ENCODE measurements at places on chromosomes 12 and 14.
A peak's percentile ranks its signal among the peaks of the same experiment; 100 is the strongest.

GRCh38 chr14:85531587-85532373, 1.8 kb downstream of the FLRT2 start:
- DNase-seq = peak; percentile 30

- DNase-seq = peak; percentile 43
These were observed 87.4 kb upstream of the SLC38A2 start for GRCh38 chr12:46459861-46460545.

- DNase-seq = no peak
These were observed 91.2 kb downstream of the ADGRD1 start for GRCh38 chr12:131044760-131045381.

- DNase-seq = no peak
These were observed 1.4 kb downstream of the CALCOCO1 start for GRCh38 chr12:53725824-53726223.

DNA sequence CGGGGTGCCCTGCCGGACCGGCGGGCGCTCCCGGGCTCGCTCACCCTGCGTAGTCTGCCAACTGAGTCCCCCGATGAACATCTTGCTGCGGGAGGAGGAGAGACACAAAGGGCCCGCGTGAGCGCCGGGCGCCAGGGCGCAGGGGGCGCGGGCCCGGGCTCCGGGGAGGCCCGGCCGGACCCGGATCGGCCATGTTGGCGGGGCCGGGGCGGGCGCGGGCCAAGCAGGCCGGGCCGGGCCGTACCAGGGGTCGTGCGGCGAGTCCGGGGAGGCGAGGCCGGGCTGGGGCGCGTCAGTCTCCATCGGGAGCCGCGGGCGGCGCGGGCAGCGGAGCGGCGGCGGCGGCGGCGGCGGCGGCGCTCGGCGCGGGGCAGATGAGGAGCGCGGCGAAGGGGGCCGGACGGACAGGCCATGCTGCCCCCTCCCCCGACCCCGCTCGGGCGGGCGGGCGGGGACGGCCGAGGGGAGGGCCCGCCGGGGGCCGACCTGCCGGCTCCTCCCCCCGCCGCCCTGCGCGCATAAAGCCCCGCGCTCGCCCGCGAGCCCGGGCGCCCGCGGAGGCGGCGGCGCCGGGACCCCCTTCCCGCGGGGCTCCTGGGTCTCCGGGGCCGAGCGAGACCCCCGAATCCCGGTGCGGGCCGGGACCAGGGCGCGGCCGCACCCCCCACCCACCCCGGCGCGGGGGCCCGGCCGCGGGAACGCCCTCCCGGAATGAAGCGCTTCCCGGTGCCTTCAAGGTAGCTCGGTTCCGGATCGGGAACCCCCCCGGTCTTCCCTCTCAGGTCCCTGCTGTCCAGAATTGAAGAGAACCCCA, at the start of gene MSI1:
MSI1 (minus strand) TSS at position 376 of the 814 bp plus-strand sequence; CDS start at position 303, 73 bp downstream.
- DNase-seq = no peak

DNA sequence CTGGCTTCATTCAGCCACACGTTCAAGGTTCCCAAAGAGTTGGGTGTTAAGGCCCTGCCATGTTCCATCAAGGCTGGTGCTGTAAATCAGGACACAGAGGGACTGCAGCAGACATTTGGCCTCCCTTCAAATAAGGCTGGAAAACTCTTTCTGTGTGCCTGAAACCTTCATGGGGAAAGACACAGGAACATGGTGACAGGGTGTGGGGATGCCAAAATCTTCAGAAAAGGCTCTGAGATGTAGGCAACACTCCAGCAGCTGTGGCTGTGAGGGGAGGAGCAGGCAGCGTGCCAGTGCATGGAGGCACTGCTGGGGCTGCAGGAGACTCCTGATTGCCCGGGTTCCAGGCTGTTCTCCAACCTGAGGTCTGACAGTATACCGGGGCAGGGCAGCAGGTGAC, 15.0 kb downstream of the POMT2 start:
- no peak for DNase-seq

DNA sequence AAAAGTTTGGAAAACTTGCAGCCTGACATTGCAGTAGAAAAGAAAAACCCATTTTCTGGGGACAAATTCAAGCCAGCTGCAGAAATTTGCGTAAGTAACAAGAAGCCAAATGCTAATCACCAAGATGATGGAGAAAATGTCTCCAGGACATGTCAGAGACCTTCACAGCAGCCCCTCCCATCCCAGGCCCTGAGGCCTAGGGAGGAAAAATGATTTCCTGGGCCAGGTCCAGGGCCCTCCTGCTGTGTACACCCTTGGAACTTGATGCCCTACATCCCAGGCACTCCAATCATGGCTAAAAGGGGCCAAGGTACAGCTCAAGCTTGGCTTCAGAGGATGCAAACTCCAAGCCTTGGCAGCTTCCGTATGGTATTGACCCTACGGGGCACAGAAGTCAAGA, 14.5 kb downstream of the IAPP start:
- DNase-seq = no peak

DNA sequence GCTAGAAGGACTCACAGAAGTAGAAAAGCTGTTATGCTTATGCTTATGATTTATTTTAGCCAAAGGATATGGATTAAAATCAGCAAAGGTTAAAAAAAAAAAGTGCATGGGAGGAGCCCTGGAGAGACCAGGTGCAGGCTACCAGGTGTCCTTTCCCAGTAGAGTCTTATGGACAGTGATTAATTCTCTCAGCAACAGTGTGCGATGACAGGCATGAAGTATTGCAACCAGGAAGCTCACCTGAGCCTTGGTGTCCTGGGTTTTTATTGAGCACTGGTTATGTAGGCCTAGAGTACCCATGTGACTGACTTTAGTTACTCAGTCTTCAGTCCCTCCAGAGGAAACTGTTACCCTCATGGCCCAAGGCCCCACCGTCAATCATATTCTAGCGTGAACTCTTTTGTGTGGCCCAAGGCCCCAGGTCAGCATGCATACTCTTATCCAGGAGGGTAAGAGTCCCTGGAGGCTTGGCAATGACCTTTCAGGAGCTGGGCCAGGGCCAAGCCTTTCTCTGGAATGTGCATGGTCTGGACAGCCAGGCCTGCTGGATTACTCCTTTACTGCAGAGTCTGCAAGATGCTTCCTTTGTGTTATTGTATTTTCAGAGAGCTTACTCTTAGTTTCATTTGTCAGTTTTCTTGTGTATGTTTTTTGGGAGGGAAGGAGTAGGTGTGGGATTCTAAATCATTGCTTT, 69.6 kb upstream of the RD3L start:
- DNase-seq = no peak

DNA sequence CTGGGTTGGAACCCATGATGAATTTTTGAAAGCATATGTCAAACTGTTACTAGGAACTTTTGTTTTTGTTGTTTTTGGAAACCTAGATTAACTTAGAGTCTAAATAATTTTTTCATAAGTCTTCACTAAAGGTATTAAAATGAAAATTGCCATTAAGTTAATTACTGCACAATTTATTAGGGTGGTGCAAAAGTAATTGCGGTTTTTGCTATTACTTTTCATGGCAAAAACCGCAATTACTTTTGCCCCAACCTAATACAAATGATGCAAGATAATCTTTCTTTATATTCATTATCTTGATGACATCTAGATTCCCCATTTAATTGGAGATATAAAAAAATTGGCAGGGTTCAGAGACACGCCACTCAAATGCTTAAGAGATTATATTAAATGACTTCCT, 145.0 kb upstream of the PKP2 start:
- no peak for DNase-seq

- peak; percentile 24 for DNase-seq
These were observed 835 bp downstream of the FGD4 start for GRCh38 chr12:32400114-32400672.

GRCh38 chr14:104919993-104920315, 4.7 kb upstream of the PLD4 start:
- no peak for DNase-seq

DNA sequence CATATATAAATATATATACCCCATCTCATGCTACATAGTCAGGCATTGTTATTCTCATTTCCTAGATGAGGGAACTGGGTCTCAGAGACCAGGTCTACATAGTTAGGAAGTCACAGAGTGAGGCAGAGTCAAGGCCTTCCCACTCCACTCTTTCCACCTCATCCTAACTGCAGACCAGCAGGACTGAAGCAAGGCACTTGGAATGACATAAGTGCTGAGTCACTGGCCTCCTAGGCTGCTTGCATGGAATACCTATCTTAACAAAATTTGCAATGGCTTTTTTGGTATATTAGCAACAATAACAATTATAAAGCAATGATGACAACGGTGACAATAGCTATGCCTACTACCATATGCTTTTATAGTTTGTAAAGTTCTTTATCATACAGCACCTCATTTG, 5.4 kb upstream of the ANO4 start:
- DNase-seq = no peak

- peak; percentile 69 for DNase-seq
These were observed 1.7 kb upstream of the C12orf56 start for GRCh38 chr12:64392221-64392620.

DNA sequence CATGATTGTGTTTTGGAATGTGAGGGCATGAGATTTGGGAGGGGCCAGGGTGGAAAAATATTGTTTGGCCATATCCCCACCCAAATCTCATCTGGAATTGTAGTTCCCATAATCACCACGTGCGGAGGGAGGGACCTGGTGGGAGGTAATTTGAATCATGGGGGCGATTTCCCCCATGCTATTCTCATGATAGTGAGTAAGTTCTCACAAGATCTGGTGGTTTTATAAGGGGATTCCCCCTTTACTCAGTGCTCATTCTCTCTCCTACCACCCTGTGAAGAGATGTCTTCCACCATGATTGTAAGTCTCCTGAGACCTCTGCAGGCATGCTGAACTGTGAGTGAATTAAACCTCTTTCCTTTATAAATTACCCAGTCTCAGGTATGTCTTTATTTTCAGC, 15.7 kb downstream of the OR10P1 start:
- no peak for DNase-seq

GRCh38 chr14:68576031-68576430, 216.8 kb downstream of the ZFP36L1 start:
- DNase-seq = no peak
